Fibroblast of lung (primary cell): ENCODE measurements at places on chromosomes 3 and 15. TPM values are rescaled to one million over a fixed set of nuclear protein-coding genes. Genes with fewer than 3 reads are reported as not detected.

Gene HESX1
- 0.26 and 0.99 TPM in 2 replicates for total RNA-seq

Gene DPH3
- 23.6 and 28.2 TPM in 2 replicates for total RNA-seq

Gene DVL3
- 32.4 and 33.7 TPM in 2 replicates for total RNA-seq

Gene APPL1
- total RNA-seq = 45.7 and 53.9 TPM in 2 replicates

Gene THSD4
- 58.0 and 95.5 TPM in 2 replicates for total RNA-seq

Gene CLDN1
- 2.6 and 7.1 TPM in 2 replicates for total RNA-seq

Gene NR2E3
- total RNA-seq = 0.77 and 1.3 TPM in 2 replicates
